Stimulated activated CD8-positive, alpha-beta memory T cell treated with anti-CD3 and anti-CD28 coated beads, Interleukin-7, amount 100 ng/mL, for 48 hours (primary cell): ENCODE measurements at places on chromosomes 7 and 10.

GRCh38 chr7:158328376-158329013, 259.1 kb downstream of the PTPRN2 start:
- DNase-seq, result no peak

- DNase-seq, result no peak
These were observed 6.5 kb downstream of the TMEM176B start for GRCh38 chr7:150793569-150794238.

DNA sequence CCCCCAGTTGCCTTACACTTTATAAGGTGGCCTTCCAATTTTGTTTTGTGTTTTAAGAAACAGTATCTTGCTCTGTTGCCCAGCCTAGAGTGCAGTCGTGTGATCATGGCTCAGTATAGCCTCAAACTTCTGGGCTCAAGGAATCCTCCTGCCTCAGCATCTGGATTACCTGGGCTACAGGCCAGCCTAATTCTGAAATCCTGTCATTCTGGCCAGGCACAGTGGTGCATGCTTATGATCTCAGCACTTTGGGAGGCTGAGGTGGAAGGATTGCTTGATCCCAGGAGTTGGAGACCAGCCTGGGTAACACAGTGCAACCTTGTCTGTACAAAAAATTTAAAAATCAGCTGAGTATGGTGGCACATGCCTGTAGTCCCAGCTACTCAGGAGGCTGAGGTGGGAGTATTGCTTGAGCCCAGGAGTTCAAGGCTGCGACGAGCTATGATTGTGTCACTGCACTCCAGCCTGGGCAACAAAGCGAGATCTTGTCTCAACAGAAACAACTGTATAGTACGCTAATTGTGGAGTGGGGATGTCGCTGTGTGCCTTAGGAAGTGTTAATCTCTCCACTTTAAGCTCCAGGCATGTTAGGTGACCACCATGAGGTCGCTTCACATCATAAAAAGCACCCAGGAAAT, 24.7 kb upstream of the RBM33 start:
- no peak for DNase-seq

DNA sequence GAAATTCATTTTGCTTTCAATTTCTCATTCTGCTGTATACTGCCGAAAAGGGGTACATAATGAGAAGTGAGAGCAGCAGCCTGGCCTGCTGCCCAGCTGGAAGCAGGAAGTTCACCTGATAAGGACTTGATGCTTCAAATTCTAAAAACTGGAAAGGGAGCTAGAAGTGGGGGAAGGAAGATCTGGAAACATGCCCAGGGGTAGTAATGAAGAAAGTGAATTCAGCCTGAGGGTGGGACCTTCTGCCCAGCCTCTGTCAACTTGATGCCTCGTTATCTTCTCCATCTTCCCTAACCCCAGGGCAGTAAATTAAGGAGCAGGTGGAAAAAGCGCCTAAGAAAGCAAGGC, 69.4 kb downstream of the ARMH3 start:
- DNase-seq, result no peak

DNA sequence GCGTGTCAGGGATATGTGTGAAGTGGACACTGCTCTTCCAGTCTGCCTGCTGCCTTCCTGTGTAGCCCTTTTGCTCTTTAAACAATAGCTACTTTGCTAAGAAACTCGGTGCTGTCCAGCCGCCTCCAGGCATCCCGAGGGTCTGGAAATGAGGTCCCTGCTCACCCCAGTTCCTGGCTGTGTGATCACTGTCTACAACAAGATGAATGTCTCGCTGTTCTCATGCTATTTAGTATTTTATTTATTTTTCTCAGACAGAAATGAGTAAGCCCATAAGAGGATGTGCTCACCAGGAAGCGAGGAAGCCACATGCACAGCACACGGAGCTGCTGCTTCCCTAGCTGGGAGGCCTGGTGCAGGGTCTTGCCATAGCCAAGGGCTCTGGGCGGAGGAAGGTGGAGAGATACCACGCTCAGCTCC, 167.0 kb upstream of the PITRM1 start:
- DNase-seq, result no peak

DNA sequence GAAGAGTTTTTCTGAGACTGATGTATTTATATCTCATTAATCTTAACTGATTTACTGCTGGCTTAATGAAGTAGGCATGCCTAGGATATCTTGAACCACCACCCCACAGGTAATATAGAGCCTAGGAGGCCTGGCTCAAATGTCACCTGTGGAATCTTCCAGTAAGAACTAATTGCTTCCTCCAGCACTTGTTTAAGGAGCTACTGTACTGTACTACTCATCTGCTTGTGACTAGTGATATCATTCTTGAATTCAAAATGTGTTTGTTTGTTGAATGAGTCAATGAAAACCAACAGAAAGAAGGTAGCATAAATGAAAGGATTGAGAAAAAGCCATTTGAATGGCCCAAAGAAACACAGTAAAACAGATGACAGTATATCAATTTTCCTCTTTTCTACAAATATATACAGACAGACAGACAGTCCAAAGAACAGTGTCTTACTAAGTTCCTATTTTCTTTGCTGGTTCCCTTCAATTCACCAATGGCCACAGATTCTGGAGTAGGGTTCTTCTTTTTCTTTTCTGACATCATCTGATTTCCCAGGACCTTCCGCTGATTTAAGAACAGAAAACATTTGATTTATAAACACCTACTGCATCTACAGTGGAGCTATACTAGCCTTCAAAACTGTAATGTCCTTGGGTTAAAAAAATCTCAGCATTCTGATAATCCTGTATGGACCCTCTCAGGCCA, 43.7 kb upstream of the SLIT1 start:
- no peak for DNase-seq

DNA sequence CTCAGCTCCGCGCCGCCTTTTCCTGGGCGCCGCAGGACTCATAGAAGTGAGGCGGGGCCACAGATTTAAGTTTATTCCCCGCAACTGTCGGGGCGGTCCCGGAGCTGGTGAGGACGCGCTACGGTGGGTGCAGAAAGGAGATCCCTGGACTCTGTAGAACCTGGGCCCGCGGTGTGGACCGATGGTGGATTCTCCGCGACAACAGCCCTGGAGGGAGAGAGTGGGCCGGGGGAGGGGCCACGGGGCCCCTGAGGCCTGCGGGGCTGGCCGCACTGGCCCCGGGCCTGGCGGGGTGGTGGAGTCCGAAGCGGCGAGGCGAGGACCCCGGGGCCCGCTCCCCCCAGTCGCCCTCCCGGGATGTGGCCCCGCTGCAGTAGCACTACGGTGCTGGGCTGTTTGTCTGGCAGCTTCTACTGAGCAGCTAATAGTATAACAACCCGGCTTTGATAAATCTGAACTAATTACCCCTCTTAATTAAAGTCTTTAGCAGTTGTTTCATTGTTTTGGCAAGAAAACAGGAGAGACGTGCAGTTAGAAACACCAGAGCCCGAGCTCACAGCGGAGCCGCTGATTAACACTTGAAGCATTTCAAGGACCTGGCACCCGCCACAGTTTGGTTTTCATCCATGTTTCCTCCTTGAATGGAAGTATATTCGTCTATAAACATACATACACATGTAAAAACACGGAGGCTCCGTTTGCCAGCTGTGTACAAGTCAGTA, 4.2 kb downstream of the FEZF1 start:
- DNase-seq, result no peak

DNA sequence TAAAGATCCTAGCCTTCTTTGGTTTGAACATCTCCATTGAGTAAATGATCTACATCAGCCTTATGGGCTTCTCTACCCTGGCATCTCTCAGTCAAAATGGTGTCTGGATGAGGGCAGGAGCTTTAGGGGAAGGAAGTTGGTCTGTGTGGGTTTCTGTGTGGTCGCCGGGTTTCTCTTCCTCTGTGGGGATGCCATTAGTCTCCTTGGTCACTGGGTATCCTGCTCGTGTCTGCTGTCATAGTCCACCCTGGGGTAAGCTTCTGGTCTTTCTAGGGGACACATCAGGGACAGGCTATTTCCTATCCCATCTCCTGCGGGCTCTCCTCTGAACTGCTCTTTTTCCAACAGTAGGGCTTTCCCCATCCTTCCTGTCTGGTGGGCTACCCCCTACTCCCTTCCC, 150.3 kb upstream of the NPY start:
- DNase-seq, result no peak

- DNase-seq, result no peak
These were observed 364.8 kb downstream of the SFMBT2 start for GRCh38 chr10:7045891-7046599.

GRCh38 chr7:151883857-151884256, 6.9 kb upstream of the PRKAG2 start:
- no peak for DNase-seq

DNA sequence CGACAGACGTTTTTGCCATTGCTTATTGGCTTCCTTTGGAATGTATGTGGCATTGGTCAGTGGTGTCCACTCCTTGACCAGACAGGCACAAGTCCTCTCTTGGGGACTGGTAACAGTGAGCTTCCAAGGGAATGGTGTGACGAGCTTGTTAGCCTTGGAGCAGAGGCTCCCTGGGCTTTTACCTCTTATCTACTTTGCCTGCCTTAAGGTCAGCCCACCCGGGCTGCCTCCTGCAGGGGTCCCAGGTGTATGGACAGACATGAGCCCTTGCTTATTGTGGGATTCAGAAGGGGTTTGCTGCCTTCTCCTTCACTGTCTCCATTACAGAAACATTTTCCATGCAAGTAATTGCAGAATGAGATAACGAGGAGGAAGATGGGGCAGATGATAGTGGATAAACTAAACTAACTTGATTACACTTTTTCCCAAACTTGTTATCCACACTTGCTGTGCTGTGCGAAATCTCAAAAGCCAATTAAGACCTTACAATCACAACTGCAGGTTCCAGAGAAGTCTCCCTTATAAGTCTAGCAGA, 29.7 kb downstream of the PLPP4 start:
- no peak for DNase-seq

- DNase-seq, result no peak
These were observed 150.2 kb downstream of the GRK5 start for GRCh38 chr10:119357412-119358151.

DNA sequence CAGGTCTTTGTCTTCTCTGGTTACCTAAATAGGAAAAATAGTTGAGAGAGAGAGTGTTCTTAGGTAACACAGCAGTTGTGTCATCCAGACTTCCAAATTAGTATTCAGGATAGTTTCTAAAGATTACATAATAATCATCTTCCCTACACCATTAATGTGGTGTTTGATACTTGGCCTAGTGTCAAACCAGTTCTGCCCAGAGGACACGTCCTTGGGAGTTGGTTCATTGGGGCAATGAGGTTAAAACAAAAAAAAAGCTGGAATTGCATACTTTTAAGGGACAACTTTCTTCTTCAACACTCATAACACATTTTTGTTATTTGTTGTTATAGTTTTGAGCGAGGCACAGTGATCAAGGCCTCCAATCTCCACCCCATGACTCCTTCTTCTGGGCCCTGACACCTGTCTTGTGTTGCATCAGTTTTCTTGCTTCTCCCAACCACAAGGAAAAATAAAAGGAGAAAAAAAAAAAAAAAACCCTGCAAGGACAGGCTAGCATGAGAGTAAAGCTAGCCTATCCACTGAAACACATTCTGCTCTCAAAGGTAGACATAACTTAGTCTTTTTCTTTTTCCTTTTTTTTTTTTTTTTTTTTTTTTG, 28.8 kb downstream of the STN1 start:
- no peak for DNase-seq

DNA sequence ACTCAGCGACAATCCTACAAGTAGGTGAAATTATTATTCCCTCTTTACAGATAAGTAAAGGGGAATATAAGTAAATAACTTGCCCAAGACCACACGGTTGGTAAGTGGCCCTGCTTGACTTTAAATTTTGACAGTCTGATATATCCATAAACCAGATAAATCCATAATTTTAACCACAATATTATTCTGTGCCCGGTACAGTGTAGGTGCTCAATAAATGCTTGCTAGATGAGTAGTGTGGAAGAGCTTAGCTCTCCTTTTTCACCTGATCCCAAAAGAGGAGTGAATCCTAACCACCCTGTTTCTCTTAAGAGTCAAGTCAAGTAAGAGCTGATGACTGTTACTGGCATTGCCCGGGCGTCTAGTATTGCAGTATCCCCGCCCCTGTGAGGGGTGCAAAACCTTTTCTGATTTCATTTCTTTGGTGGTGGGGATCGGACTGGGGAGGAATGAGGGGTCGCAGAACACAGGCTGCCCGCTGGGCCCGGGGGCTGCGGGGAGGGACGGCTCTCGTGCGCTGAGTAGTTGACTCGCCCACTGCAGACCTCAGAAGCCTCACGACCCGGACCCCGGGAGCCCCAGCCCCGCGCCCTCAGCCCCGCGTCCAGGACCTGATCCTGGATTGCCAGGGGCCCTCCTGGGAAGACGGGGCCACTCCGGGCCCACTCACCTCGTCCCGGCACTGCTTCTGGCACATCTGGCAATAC, 490 bp downstream of the KIN start:
- DNase-seq, result peak; percentile 3

GRCh38 chr10:102729029-102730026, 14.4 kb upstream of the WBP1L start:
- peak; percentile 47 for DNase-seq

DNA sequence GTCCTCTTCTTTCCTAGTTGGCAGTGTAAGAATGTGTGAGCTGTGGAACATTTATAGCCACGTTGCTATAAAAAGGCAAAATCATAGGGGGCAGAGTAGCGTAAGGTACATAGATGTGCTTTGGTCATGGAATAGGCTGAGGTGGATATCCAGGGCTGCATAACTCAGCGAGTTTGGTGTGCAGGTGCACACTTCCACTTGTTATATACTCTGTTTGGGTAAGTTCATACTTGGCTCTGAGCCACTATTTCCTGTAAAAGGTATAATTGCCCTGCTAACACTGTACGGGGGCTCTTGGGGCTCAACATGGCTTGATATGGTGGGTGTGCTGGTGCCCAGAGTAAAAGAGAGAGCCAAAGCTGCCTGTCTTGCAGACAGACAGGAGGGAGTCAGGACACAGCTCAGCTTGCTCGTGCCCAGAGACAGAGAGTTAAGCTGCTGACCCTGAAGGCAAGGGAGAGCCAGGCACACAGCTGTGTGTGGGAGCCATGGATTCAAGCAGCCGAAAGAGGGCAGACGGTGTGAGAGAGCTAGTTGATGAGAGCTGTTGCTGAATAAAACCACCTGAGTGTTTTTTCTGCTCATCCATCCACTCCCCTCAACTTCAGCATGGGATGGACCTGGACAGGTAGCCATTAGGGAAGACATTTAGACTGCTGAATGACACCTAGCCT, 126.7 kb downstream of the DKK1 start:
- DNase-seq, result no peak

GRCh38 chr7:56007167-56007652, 42.8 kb downstream of the NIPSNAP2 start:
- no peak for DNase-seq

GRCh38 chr10:65898055-65898454, 1027.8 kb upstream of the LRRTM3 start:
- DNase-seq, result no peak

DNA sequence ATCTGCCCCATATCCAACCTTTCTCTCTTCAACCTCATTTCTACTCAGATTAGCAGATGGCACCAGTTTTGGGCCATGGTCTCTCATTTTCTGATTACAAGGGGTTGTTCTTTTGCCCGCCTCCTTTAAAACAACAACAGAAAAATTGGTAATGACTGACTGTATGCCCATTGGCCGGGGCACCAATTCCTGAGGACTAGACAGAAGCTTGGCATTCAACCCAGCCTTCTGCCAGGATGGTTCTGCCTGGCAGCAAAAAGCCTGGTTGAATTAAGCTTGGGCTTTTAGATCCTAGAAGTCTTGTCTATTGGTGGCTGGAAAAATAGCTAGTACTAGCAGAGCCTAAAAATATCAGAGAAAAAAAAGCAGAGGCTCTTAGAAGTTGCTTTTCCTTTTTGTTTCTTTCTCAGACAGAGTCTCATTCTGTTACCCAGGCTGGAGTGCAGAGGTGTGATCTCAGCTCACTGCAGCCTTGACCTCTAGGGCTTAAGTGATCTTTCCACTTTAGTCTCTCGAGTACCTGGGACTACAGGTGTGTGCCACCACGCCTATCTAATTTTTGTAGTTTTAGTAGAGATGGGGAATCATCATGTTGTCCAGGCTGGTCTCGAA, 402.6 kb downstream of the AUTS2 start:
- DNase-seq, result no peak
